ENCODE measurements at places on chromosomes 4 and X. TPM values are rescaled to one million over a fixed set of nuclear protein-coding genes. Genes with fewer than 3 reads are reported as not detected.

Gene IDS
- 88.7 TPM for total RNA-seq

Gene C4orf51
- total RNA-seq, result not detected

Gene TMSB15A
- not detected for total RNA-seq

Gene ABRAXAS1
- total RNA-seq, result 6.8 TPM

Gene CDX4
- total RNA-seq, result not detected

Gene CFAP47
- not detected for total RNA-seq

Gene ENPEP
- total RNA-seq, result 2.7 TPM

Gene SPANXN3
- not detected for total RNA-seq

Gene RNF113A
- 10.2 TPM for total RNA-seq

Gene CENPVL3
- total RNA-seq, result not detected

Gene SLC34A2
- 0.07 TPM for total RNA-seq

Gene ADH1C
- 7.6 TPM for total RNA-seq

Gene BCLAF3
- total RNA-seq, result 7.0 TPM

Gene MAMLD1
- 2.3 TPM for total RNA-seq

Gene CLCN4
- 30.0 TPM for total RNA-seq

GRCh38 chr4:177391953-177392352, 50.3 kb downstream of the AGA start:
- DNase-seq, result no peak

DNA sequence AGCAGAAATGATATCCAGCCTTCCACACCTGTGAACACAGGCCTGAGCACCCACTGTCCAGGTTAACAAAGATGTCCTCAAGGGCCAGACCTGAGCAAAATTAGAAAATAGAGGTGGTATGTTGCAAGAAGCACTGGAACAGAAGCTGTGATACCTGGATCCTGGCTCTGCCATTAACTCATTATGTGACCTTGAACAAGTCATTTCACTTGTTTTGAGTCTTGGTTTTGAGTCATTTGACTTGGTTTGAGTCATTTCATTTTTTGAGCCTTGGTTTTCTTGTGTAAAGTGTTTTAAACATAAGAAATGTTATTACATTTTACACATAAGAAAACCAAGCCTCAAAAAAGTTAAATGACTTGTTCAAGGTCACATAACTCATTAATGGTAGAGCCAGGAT, 2.9 kb upstream of the NWD2 start:
- no peak for DNase-seq

DNA sequence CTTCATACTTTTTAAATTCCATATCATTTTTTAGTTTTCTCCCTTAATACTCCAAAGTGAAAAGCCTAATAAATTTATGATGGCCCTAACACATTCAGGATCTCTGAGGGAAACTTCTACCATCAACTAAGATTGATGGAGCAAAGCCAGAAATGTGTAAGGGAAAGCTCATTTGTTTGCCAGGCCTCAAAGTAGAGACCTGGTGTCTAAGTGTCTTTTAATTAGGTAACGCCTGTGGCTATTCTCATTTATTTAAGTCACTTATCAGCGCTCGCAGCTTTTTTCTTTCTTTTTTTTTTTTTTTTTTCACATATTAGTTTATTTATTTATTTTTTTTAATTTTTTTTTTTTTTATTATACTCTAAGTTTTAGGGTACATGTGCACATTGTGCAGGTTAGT, 242.4 kb downstream of the TMA16 start:
- no peak for DNase-seq

- no peak for DNase-seq
Measured at GRCh38 chrX:147749308-147749707, 162.4 kb upstream of the FMR1 start.

GRCh38 chrX:638482-639131, 8.0 kb downstream of the SHOX start:
- DNase-seq, result no peak

- no peak for DNase-seq
Measured at GRCh38 chr4:178976861-178977260, 1534.6 kb upstream of the AGA start.

DNA sequence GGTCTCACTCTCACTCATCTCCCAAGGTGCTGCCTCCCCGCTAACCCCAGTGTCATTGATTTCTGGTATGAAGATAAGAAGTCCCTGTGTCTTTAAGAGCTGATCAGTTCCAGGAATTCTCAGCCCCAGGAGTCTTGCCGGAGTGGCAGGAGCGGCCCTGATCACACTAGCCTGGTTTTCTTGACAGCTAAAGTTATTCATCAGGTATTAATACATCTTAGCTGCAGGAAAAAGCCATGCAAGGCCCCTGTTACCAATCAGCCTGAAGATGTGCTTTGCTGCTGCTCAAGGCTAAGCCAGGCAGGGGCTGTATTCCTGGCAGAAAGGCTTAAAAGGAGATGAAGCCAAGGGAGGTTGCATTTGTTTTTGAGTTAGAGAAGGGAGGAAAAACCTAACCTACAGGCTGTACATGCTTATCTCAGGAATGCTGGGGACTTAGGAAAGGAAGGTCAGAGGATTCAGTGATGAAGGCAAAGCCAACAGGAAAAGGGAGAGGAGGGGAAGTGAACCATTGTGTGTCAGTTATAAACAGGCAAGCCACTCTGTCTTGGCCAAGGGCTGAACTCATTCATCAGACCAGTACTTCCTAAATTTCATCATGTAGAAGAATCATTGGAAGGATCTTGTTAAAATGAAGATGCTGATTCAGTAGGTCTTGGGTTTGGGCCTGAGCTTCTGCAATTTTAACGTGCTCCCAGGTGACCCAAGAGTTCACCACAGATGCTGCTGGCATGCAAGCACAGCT, 8.6 kb downstream of the SRPX start:
- DNase-seq, result no peak

DNA sequence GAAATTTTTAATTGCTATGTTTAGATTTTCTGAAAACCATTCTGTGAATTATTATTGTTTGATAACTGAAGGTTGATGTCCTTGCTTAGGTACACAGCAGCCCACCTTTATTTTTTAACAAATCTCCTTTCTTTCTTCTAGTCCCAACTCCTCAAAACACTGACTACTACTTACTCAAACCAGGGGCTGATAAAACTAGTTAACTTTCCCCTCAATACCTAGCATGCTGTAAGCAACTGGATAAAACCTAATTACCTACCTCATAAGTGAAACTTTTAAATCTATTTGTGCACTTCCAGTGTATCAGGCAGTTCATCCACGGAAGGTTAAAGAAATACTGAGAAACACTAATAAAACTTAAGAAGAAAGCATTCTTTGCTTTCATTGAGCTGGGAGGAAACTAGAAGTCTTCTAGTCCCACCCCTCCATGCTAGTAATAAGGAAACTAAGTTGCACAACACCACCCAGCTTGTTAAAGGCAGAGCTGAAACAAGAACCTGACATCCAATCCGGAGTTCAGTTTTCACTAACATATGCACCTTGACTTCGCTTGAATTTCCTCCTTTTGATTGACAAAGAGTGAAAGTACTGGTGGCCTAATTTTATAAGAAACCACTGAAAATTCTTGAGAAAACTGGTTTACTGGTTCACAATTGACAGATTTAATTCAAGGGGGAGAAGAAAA, 180.2 kb upstream of the TET2 start:
- no peak for DNase-seq

GRCh38 chrX:23857935-23858334, 49.8 kb downstream of the APOO start:
- DNase-seq, result no peak

DNA sequence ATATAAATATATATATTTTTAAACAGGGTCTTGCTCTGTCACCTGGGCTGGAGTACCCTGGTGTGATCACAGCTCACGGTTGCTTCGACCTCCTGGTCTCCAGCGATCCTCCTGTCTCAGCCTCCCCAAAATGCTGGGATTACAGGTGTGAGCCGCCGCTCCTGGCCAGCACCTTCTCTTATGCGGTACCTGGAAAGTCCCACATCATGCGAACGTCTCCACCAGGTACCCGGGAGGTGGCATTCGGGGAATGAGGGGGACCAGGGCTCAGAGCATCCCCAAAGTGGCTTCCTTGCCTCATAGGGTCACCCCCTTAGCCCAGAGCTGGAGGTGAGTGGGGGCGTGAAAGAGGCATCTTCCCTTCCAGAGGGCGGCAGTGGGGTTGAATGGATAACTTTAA, 84.0 kb upstream of the PPP2R3B start:
- DNase-seq, result no peak

DNA sequence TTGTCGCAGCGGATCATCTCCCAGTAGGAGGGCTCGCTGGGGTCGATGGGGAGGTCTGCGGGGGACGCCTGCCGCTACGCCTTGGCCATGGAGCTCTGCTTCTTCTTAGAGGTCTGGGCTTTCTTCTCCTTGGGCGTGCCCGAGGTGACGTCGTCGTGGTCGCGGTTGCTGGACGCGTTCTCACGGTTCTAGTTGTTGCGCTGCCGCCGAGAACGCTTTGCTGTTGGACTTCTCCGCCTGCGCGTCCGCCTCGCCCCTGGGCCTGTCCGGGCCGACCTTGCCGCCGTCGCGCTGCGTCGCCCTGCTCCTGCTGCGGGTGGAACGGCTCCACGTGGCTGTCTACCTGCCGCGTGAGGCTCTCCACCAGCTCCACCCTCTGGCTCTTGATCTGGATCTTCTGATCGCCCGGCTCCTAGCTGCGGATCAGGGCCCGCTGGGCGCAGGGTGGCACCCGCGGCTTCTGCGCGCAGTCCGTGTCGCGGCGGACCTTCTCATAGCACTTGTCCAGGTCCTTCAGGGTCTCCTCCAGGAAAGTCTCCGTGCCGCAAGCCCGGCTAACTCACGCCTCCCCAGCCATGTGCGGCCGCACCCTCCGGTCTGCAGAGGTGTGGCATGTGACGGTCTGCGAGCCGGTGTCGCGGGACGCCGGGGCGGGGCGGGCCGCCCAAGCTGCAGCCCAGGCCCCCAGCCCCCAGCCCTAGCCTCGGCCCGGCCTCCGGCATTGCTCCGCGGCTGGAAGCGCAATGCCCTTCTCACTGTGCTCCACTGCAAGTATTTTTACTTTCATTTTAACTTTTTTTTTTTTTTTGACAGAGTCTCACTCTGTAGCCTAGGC, 40.5 kb upstream of the OGT start:
- DNase-seq, result peak; percentile 68

GRCh38 chr4:11669156-11669555, 240.5 kb upstream of the HS3ST1 start:
- DNase-seq, result no peak

DNA sequence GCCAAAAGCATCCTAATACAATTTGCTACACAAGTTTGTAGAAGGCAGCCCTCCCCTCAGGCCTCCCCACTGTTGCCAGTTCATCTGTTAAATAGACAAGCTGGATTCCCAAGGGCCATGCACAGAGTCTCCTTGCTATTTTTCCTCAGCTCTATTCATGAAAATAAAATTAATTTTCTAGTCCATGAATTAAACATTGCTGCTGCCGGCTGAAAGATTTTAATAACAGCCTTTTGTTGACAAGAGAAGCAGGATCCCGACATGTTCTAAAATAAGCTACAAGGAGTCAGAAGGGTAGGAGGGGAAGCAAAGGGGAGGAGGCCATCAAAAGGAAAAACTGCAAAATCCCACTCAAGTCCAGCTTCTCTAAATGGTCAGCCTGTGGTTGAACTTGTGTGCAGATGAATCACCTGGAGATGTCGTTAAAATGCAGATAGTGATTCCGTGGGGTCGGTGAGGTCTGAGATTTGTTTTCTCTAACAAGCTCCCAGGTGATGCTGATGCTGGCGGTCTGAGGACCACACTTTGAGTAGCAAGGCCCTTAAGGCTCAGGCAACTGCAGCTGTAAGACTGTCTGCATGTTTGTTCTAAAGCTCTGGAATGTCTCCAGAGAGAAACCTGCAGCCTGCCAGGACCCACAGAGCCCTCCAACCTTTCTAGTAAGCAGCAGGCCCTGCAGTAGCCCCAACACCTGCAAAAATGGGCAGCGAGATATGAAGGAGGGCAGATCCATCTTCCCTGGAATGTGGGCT, 9.4 kb downstream of the SCD5 start:
- DNase-seq, result no peak

DNA sequence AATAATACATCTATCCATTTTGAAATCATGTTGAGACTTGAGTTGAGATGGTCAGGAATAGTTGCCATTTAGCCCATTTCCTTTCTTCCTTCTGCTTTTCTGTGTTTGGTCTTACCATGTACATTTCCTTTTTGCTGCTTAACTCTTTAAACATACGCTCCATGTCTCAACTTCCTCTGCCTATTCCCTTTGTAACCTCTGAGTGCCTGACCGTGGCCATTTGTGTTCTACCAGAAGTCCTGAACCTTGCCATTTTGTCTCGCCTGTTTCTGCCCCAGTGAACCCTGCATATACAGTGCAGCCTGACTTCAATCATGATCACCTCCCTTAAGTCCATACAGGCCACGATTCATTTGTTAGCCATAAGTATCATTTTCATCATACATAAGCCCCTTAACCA, 169.0 kb downstream of the RAPGEF2 start:
- no peak for DNase-seq

GRCh38 chr4:109385260-109385659, 48.4 kb upstream of the SEC24B start:
- peak; percentile 33 for DNase-seq

DNA sequence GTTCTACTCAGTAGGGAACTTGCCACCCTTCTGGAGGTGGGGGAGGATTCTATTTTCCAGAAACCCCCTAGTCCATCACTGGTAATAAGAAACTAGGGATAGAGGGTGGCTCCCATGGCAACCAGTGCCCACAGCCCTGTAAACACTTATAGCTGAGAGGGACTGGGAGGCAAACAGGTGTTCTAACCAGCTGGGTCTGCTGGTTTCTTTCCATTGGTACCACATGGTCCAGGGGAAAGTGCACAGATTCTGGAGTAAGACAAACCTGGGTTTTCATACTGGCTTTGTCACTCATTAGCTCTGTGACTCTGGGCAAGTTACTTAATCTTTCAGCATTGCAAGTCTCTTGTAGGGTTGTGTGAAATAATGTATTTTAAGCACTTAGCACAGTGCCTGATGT, 26.9 kb downstream of the IGSF1 start:
- DNase-seq, result no peak

- DNase-seq, result no peak
Measured at GRCh38 chrX:24498975-24499374, 33.9 kb downstream of the PDK3 start.

GRCh38 chrX:40383969-40384368, 196.8 kb upstream of the ATP6AP2 start:
- DNase-seq, result no peak

- DNase-seq, result no peak
Measured at GRCh38 chrX:13655674-13656073, 2.7 kb downstream of the TCEANC start.

GRCh38 chrX:53266914-53267313, 14.5 kb downstream of the IQSEC2 start:
- DNase-seq, result no peak

DNA sequence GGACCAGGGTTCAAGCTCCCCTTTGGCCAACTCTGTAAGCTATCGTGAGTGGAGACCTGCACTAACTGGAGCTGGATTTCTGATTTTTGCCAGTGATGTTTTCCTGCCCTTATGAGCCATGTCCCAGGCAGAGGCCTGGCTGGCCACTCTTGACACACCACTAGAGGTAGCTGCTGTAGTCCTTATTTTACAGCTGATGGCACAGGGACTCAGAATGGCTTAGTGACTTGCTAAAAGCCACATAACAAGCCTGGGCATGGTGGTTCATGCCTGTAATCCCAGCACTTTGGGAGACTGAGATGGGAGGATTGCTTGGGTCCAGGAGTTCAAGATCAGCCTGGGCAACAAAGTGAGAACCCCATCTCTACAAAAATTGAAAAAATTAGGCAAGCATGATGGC, 33.4 kb downstream of the CYTL1 start:
- no peak for DNase-seq
